ENCODE measurements at places on chromosomes 2 and 18.
A peak's percentile ranks its signal among the peaks of the same experiment; 100 is the strongest.

GRCh38 chr2:99576775-99577174 lies 87.0 kb upstream of the REV1 start:
- DNase-seq = no peak

- DNase-seq = no peak
These were observed 17.7 kb upstream of the CHRNA1 start for GRCh38 chr2:174781996-174782395.

GRCh38 chr2:109031476-109032228 lies 42.6 kb upstream of the EDAR start:
- no peak for DNase-seq

- no peak for DNase-seq
These were observed 36.0 kb downstream of the LBH start for GRCh38 chr2:30267161-30267975.

- DNase-seq = no peak
These were observed 177.4 kb downstream of the TMEM182 start for GRCh38 chr2:102939207-102939606.

GRCh38 chr2:46210063-46210462 lies 87.1 kb upstream of the EPAS1 start:
- DNase-seq = no peak

- DNase-seq = peak; percentile 63
These were observed 47.8 kb upstream of the MAPRE3 start for GRCh38 chr2:26922405-26923188.

DNA sequence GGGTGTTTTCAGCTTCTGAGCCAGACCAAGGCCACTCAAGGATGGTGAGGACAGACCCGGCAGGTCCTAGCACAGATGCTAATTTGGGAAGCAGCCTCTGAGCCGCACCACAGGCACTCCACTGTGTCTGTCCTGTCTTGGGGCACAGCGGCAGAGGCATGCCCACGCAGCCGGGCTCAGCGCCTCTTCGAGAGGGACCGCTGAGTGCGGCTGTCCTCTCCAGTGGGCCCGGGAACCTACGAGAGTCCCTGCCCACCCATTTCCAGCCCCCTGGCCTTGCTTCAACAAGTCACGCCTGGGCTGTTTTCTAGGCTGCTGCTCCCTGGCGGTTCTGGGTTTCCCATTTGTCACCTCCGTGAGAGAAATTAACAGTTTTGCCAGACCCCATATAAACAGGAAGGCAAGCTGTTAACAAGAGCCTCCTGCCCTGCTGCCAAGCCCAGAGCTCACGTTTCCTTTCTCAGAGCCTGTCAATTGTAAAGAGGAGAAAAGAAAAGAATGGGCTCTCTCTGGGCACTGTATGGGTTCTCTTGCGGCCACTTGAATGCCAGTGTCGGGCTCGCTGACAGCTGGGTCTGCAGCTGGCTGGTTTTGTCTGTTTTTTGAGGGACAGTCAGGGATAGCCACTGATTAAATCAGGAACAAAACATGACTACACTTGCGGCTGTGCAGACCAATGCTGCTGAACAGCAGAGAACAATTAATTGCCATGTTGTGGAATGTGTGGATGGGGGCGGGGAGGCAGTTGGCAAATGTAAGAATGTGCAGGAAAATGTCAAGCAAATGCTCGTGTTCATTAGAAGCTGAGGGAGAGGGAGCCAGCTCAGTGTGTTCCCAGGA lies 30.6 kb downstream of the TMEM17 start:
- DNase-seq = peak; percentile 20

GRCh38 chr2:65281627-65282351 lies 54.2 kb downstream of the ACTR2 start:
- no peak for DNase-seq

GRCh38 chr2:232485757-232486557 lies 1.7 kb downstream of the ECEL1 start:
- no peak for DNase-seq

- no peak for DNase-seq
These were observed 32.0 kb upstream of the CYTIP start for GRCh38 chr2:157475722-157476390.

- no peak for DNase-seq
These were observed 113.1 kb downstream of the NFATC1 start for GRCh38 chr18:79508565-79509535.

- DNase-seq = no peak
These were observed 22.0 kb upstream of the POLR1B start for GRCh38 chr2:112520234-112520783.

DNA sequence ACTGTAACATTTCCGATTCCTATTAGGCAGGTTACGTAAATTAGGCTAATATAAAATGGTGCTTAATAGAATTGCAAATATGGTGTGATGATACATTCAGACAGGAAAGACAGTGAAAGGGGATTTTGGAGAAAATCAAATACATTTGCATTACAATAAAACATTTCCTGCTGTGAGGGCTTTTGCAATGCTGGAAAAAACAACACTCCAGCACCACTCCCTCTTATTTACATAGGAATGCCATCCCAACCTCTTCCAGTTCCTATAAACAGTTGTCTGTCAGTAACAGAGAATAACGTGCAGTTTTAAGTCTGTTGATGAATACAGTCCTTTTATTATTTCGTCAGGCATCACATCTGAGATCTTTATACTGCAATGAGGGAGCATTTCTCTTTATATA lies 298.8 kb upstream of the FANCL start:
- peak; percentile 22 for DNase-seq

GRCh38 chr2:157751462-157752058 lies 122.9 kb upstream of the ACVR1C start:
- no peak for DNase-seq

GRCh38 chr2:55063713-55064323 lies 13.6 kb upstream of the RTN4 start:
- no peak for DNase-seq

DNA sequence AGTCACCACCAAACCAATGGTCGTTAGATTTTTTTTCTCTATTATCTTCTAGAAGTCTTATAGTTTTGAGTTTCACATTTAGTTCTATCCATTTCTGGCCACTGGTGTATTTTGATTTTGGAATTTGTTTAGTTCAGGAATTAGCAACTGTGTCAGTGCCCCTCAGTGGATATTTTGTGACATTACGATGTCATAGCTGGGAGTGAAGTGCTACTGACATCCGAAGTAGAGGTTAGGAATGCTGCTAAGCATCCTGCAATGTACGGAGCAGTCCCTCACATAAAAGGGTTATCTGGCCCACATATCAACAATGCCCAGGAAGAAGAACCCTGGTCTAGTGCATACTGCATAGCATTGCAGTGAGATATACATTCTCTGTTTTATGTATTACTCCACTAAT lies 157.4 kb upstream of the RGPD4 start:
- no peak for DNase-seq

DNA sequence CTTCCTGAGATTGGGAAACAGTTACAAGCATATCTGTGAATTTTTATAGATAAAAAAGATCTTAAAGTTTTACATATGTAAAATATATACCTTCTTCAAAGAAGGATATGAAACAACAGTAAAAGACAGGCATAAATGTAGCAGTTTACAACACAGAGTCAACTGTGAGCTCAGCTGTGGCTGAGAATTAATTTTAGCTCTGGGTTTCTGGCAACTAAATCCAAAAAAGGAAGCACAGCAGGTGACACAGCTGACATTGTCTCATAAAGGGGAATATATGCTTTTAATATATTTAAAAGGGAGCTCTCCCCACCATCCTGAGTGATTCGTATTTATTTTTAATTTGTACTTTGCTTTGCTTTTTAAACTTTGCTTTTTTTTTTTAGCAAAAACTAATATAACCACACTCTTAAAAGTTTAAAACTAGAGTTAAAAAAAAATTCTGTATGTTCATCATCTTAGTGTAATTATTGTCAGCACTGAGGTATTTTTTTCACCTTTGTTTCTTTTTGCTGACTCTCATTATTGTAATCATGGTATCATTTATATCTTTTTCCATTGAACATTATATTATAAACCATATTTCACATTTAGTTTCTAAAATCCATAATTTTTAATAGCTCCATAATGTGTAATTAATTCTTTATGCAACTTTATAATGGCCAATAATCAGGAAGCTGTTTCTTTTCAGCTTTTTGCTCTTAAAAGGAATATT lies 6.7 kb downstream of the TUBB6 start:
- DNase-seq = no peak

GRCh38 chr2:122851972-122852531 lies 1096.6 kb downstream of the TSN start:
- DNase-seq = no peak

- DNase-seq = no peak
These were observed 14.7 kb upstream of the CYRIA start for GRCh38 chr2:16680304-16680703.

GRCh38 chr18:75170022-75170789 lies 38.7 kb downstream of the PTGR3 start:
- DNase-seq = no peak

GRCh38 chr2:17788773-17789172 lies 27.5 kb upstream of the MSGN1 start:
- no peak for DNase-seq

- DNase-seq = no peak
These were observed 180.6 kb upstream of the GLI2 start for GRCh38 chr2:120555092-120555491.

DNA sequence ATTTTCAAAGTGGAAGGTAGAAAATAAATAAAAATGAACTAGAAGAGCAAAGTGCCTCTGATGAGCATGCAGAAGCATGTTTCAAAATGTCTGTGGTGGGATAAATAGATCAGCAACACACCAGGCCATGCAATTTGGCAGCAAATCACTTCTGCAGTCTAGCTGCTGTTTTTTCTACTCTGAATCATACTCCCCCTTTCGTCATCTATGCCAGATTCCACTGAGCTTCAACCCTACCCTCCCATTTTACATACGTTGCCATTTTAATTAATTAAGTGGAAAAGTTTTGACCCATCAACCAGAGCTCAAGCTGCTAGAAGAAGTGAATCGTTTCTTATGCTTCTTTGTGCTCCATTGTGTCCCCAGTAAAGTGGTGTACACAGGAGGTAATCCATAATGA lies 79.3 kb downstream of the NRXN1 start:
- peak; percentile 85 for DNase-seq

- no peak for DNase-seq
These were observed 115.3 kb upstream of the TANK start for GRCh38 chr2:161044921-161045320.

- DNase-seq = peak; percentile 91
These were observed 729.6 kb upstream of the ZNF804A start for GRCh38 chr2:183868707-183869106.

GRCh38 chr18:22604986-22605421 lies 187.3 kb upstream of the CTAGE1 start:
- no peak for DNase-seq

DNA sequence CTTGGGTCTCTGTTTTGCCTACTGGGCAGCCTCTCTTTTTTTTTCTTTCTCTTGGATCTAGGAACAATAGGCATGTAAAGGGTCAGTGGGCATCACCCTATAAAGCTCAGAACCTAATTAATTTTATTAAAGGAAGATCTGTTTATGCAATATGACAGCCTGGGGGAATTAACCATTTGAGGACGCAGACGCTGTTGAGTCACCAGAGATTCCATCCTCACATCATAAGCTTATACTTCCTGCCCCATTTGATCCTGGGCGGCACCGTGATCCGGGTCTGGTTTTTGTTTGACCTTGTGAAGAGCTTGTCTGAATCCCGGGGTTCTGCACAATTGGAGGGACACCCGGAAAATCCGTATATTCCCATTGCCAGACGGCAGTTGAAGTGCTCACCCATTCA lies 16.8 kb upstream of the BCL11A start:
- DNase-seq = no peak

DNA sequence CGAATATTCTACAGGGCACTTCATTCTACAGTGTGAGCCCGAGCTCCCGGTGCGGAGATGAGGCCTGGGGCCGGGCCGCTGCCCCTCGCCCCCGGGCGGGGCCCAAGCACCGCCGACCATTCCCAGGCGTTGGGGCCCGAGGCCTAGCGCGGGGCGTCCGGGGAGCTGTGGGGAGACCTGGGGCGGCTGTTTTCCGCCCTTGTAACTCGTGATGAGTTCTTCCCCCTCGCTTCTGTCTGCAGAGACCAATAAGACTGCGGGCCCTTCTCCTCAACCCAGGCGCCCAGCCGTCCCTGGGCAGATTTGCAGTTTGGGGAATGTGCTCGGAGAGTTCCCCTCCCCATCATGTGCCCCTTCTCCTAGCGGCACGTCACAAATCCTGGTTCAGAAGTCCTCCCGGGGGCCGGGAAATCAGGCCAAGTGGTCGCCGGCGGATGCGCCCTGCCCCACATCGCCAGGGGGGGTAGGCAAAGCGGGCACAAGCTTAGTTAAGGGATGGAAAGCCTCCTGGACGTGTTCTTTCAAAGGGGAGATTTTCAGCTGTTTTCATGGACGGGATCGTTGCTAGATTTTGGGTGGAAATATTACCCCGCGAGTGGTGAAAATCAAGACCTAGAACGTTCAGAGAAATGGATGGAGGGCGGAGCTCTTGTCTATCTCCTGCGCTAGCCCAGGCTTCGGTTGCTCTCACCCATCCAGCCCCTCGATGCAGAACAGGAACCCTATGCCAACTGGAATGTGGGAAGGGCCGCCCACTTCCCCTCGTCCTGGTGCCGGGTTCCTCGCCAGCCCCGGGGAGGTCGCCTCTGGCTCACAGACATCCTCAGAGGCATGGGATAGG lies 18.8 kb upstream of the HAAO start:
- DNase-seq = peak; percentile 17

- no peak for DNase-seq
These were observed 83.6 kb downstream of the FHOD3 start for GRCh38 chr18:36381075-36381474.

GRCh38 chr2:94992360-94992759 lies 33.1 kb upstream of the MAL start:
- DNase-seq = no peak
